ENCODE measurements at places on chromosomes 1 and 21.

GRCh38 chr1:38671221-38671620 lies 188.4 kb downstream of the RRAGC start:
- DNase-seq = no peak

GRCh38 chr21:45979141-45979631 lies 2.4 kb upstream of the COL6A1 start:
- no peak for DNase-seq

DNA sequence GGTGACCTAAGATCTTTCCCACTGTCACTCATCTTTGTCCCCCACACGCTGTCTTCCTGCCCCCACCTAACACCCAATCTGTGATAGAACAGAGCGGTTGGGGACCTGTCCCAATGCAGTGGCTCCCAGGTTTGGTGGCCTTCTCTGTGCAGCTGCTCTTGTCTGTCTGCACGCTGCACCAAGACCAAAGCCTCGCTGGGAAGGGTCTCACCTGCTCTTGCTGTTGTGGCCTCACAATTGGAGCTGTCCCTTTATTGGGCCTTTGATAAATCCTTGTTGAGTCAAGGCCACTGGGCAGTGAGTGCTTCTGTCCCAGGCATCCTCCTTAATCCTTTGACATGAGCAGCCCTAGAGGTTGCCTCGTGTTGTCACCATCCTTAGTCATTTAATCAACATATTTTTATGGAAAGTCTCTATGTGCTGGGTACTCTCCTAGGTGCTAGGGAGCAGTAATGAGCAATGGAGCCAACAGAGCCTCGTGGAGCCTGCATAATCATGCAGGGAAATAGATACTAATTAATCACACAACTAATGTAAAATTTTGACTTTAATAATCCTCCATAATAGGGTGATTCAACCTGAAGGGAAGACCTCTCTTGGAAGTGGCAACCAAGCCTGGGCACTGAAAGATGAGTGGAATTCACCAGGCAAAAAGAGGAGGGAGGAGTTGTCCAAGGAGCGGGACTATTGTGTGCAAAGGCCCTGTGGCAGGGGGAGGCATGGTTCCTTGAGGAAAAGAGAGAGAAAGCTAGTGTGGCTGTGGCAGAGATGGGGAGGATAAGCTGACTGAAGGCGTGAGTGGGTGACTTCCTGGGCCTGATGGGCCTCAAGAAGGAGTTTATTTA lies 57.6 kb downstream of the MAN1C1 start:
- no peak for DNase-seq

GRCh38 chr1:93585059-93585966 lies 96.3 kb downstream of the BCAR3 start:
- DNase-seq = no peak

GRCh38 chr21:44626262-44626661 lies 631 bp upstream of the KRTAP10-9 start:
- DNase-seq = no peak
